ENCODE measurements at places on chromosomes 7 and 10.

DNA sequence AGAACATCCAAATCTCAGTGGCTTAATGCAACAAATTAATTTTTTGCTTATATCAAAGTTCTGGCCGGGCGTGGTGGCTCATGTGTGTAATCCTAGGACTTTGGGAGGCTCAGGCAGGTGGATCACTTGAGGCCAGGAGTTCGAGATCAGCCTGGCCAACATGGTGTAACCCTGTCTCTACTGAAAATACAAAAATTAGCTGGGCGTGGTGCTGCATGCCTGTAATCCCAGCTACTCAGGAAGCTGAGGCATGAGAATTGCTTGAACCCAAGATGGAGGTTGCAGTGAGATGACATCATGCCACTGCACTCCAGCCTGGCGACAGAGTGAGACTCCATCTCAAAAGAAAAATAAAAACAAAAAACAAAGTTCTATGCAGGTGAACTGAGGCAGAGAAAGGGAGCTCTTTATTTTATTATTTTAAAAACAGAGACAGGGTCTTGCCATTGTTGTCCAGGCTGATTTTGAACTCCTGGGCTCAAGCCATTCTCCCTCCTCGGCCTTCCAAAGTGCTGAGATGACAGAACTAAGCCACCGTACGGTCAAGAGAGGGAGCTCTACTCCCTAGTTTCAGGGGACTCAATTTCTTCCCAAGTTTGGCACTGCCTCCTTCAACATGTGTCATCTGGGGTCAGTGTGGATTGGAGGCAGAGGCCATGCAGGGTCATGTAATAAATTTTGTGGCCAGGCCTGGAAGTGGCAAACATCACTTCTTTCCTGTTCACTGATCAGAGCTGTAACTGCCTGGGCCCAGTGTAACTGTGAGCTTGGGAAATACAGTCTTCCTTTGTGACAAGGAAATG is 2.4 kb downstream of the ADCK2 start:
- peak; percentile 50 for DNase-seq

- DNase-seq: no peak
Observed at GRCh38 chr10:17682236-17682946, 38.4 kb downstream of the STAM start.

- no peak for DNase-seq
Observed at GRCh38 chr7:8177109-8177933, 84.6 kb downstream of the ICA1 start.

- DNase-seq: peak; percentile 38
Observed at GRCh38 chr10:116803451-116804249, 45.6 kb upstream of the ENO4 start.

- DNase-seq: no peak
Observed at GRCh38 chr7:129258649-129259389, 34.0 kb downstream of the AHCYL2 start.

DNA sequence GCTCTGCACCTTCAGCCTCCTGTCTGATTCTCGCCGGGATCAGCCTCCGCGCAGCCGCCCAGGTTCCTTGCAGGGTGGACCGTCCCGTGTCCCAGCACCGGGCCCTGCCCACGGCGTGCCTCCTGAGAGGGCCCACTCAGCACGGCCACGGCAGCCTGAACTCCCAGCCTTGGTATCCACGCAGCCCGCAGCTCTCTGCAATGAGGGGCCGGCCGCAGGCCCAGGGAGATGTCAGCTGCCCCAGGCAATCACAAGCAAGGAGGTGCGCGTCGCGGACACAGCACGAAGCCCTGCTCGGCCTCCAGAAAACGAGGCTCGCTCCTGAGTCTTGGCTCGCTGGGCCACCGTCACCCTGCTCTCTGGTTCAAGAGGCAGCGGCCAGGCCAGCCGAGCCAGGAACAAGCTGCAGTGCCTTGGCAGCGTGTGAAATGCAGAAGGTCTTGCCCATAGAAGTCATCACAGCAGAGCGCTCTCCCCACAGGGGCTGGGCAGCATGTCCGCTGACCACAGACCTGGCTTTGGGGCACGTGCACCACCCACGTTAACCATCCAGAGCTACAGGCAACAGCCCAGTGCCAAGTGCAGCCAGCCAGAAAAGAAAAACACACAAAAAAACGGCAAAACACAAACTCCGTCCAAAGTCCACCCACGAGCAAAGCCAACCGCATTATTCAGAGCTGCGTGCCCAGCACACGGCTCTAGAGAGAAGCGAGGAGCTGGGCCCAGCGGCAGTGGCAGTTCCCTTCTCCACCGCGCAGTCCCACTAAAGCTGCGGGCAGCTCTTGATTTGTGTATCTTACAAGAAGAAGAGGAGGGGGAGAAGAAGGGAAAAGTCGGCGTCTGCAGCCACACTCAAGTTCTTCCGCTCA is 13.9 kb downstream of the GPER1 start:
- no peak for DNase-seq

DNA sequence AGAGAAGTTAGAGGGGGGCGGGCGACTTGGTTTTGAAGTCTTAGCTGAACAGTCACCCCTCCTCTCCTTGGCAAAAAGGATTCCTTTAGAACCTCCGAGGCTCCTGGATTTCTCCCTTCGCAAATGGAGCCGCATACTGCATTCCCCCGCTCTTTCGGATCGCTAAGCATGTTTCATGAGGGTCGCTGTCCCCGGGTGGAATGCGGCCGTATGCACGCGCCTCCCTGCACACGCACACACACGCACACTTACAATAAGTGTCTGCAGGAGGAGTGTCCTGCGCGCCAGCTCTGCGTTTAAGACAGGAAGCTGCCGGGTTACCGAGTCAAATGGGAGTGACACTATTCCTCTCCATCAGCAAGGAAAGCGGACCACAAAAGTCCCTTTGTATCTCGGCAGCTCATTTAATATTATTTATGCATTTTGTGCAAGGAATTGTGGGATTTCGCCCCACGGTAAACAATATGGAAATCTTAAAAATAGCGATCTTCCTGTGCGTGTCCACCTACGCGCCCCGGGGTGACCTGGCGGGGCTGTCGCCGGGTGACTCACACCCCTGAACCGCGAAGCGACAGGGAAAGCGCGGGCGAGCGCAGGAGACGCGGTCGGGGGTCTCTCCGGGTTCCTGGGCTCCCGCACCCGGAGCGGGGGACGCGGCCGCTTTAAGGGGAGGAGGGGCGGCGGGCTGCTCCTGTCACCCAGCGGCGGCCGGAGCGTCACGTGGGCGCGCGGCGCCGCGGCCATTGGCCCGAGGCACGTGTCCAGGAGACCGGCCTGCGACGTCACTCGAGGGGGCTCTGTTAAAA is 988 bp upstream of the EN2 start:
- DNase-seq: peak; percentile 81

- DNase-seq: no peak
Observed at GRCh38 chr7:43015301-43015700, 83.1 kb downstream of the MRPL32 start.

DNA sequence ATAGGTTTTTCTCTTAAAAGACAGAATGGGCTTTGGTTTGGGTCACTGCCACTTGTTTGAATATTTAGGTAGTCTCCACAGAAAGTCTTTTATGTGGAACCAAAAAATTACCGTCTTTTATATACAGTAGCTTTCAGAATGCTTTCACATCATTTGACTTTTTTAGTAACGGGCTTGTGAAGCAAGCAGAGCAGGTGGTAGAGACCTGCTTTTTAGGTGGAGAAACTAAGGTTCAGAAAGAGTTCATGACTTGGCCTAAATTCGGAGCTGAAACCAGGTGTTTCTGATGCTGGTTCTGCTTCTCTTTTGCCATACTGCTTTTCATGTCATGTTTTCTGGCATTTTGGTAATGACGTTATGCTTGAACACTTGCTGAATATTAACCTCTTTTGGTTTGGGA is 36.3 kb downstream of the GARS1 start:
- no peak for DNase-seq

- DNase-seq: peak; percentile 52
Observed at GRCh38 chr7:128104108-128104742, 73.0 kb upstream of the LRRC4 start.

DNA sequence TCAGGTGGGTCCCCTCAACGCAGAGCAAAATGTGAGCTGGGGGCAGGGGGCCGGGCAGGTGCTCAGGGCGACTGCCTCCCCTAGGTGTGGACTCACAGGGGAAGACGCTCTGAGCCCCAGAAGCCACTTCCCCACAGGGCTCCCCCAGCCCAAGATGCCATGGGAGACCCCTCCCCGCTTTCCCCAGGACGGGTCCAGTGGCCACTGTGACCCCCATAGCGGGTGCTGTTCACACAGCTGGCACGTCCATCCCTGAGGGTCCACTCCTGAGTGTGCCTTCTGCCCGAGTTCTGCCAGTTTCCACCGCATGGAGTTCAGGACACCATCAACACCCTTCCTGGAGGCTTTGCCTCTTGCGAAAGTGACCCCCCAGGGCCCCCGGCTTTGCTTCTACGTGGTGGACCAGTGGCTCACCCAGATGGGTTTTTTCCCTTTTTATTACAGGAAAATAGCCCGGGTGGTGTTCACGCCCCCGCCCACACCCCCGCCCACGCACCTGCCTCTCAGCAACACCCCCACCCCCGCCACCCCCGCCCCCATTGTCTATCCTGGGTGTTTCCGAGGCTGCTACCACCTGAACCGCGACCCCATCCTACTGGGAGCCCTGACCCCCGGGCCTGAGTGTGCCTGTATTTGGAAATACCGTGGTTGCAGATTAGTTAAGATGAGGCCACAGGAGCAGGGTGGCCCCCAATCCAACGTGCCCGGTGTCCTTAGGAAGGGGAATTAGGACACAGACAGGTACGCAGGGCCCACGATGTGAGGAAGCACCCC is 32.0 kb downstream of the ADAP1 start:
- no peak for DNase-seq

- DNase-seq: no peak
Observed at GRCh38 chr7:120615703-120616102, 242.2 kb downstream of the TSPAN12 start.

DNA sequence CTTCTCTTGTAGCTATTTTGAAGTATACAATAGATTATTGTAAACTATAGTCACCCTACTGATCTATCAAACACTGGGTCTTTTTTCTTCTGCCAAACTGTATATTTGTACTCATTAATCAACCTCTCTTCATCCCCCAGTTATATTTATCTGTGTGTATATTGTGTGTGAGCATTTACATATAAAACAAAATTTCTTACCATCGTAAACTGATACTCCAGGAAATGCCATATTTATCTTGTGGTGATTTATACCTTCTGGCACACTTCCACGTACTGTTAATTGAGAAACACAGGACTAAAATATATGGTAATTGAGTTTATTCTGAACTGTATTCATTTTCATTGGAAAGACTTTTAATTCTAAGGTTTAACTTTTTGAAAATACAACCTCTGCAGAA is 18.9 kb downstream of the ANLN start:
- DNase-seq: no peak

GRCh38 chr7:159197066-159197975 is 52.7 kb upstream of the VIPR2 start:
- DNase-seq: peak; percentile 7

DNA sequence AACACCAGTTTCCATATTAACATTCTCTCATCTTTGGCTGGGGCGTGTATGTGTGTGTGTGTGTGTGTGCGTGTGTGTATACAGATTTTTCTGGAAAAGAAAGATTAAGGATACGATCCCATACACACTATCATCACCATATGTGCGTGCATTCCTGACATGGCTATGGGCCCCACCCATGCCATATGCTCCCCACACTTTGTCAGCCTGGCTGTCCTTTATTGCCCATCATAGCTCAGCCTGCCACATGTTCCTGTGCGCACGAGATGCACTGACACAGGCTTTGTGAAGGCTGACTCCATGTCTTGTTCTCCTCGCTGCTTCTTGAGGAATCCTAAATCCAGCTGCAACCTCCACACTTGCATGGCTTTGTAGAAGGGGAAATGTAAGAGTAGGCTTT is 984.1 kb downstream of the LRMDA start:
- DNase-seq: no peak

DNA sequence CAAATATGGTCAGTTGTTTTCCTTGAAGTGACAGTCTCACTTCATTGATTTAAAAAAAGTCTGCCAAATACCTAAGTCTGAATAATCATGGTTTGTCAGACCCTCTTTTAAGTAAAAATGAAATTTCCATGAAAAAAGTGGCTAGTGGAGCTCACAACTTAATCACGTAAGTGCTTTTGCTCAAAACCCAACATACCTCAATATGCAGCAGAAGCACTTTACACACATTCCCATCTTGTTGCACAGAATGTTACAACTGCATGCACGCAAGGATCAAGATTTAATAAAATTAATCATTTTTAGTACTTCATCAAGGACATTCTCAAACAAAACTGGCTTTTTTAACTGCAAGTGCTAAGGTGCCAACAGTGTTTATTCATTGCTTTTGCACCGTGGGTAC is 21.6 kb downstream of the EZH2 start:
- DNase-seq: peak; percentile 38

Data from lung (tissue), 17 donors.